ENCODE measurements at places on chromosomes 5 and 9.

GRCh38 chr5:150601491-150602345, 38.7 kb upstream of the SYNPO start:
- DNase-seq = no peak

DNA sequence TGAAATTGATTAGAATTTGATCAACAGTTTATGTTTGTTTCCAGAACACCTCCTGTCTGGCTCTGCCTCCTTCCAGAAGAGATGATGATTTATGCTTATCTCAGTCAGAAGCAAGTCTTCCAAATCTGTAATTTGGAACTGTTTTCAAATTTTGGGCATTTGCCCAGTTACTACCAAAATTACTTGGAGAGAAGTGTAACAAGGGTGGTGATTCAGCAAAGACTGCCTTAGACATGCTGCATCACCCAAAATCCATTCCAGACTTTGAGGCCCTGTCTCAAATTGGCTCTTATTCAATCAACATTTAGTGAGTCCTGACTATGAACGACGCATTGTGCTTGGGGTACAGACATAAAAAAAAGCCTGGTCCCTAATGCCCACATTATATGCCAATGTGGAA, 89.4 kb downstream of the SH3TC2 start:
- no peak for DNase-seq

- no peak for DNase-seq
These were observed 153.4 kb upstream of the POU5F2 start for GRCh38 chr5:93894601-93895354.

DNA sequence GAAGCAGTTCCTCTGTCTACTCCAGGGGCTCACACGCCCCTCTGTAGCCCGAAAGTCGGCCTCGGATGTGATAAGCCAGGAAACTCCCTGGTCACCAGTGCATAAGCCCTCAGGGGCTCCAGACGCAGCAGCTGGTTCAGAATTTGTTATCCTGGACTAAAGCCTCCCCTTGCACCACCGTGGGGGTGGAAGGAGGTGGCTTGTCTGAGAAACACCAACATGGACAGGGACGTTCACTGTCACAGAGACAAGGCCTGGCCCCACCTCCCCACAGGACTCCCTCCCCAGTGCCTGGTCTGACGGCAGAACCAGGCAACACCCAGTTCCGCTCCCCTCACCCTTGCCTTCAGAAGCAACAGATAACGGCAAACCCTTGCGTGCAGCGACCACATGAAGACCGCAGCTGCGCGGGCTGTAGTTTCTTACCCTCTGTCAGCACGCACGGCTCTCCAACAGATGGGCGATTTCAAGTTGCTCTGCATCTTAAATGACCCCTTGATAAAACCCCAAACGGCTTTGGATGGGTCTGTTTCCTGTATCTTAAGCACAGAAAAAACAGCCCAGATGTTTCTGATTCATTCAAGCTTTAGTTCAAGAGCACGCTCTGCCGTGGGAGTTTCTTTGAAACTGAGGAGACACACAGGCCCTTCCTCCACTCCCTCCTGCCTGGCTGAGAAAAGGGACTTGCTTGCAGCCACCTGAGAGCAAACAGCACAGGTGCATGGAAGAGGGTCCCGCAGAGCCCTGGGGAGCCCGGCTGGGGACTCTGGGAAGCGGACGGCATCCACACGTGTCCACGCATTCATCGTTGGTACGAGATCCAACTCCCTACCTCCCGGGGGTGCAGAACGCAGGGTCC, 44.7 kb upstream of the NKD2 start:
- DNase-seq = no peak

DNA sequence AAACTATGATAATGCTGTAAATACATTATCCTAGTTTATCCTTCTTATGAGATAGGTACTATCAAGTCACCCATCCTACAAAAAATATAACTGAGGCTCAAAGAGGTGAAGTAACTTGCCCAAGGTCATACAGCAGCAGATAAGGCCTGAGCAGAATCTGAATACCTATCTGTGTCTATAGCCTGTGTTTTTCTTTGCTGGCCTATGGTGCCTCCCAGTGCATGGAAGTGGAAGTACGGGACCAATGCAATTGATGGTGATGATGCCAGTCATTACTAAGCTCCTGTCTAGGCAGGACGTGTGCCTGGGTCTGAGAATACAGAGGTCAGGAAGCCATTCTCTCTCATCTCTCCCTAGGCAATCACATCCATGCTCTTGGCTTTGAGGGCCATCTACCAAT, 67.8 kb downstream of the FAT2 start:
- DNase-seq = no peak

- DNase-seq = no peak
These were observed 478.6 kb downstream of the CCDC171 start for GRCh38 chr9:16031486-16031885.

- DNase-seq = no peak
These were observed 18.2 kb upstream of the ZNF618 start for GRCh38 chr9:113857875-113858274.

DNA sequence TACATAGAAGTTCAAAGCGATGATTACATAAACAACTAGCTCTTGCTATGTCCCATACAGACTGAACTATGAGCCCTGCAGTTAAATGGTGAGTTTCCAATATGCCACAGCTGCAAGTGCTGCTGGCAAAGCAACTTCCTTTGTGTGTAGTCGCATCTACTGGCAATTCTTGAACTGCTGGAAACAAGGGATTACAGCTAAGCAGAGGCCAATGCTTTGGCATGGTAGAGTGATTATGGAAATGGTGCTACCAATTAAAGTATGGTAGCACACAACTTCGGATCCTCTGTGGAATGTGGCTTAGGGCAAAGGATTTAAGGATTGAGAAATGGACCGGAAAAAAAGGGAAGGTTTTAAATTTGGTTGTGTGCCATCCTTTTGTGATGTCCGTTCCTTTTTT, 856.6 kb downstream of the MAT2B start:
- DNase-seq = no peak

DNA sequence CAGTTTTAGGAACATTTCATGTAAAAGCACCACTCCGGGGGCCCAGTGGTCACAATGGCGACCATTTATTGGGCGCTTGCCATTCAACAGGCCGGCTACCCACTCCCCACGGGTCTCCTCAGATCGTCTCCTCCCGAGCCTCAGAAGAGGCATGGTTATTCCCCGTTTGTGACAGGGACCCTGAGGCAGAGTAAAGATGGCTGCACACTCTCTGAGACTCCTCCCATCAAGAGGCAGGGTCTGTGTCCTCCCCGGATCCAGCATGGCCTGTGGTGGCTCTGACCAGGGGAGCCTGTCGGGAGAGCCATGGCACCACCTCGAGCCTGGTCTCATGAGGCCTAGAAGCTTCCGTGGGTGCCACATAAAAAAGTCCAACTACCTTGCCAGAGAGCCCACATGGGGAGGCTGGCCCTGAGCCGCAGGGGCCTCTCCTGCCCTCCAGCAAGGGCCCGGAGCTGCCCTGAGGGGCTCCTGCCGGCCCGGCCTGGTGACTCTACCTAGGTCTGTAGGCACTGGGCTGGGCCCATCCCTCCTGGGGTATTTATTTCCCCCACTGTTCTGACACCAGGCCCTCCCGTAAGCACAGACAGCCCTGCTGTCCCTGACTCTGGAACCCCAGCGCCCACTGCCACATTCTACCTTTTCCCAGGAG, 90.8 kb downstream of the VAV2 start:
- DNase-seq = no peak

GRCh38 chr9:17280350-17281012, 145.6 kb downstream of the CNTLN start:
- DNase-seq = no peak

GRCh38 chr5:42950116-42950455, 90.0 kb downstream of the ANXA2R start:
- DNase-seq = no peak

DNA sequence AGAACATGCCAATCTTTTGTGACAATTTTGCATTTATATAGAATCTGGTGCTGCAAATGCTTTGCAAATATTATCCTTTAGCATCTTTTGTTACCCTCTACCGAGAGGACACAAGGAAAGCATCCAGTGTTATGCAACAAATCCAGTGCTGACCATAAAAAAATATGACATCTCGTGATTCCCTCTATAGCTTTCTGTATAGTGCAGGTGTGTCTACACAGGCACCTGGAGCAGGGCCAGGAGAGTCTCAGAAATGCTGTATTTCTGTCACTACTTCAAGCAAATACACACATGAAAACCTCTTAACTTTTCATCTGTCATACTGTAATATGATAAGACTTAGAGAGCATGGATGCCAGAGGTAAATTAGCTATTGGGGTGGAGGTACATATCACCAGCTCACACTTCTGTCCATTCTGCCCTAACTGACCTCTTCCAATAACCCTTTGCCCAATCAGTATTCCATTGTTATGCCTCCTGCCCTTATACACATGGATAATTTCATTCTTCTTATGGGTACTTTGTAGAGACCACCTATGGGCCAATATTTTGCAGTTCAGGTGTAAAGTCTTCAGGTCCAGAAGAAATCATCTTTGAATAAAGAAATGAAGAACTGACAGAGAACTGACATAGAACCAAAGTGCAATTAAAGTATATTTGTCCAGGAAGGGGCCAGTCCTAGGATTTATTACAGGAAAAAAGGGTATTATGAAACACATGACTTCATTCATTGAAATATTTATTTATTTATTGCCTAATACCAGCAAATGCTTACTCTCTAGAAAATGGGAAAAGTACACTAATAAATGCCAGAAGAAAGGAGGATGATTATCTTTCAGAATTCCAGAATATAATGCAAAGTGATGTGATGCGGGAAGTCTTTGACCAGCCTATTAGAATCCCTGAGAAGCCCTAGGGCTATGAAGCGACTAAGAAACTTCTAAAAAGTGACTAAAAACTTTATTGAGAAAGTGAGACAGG, 106.5 kb downstream of the EPB41L4A start:
- DNase-seq = no peak

- no peak for DNase-seq
These were observed 390.9 kb downstream of the LRRC70 start for GRCh38 chr5:62969409-62970120.

- no peak for DNase-seq
These were observed 584 bp downstream of the USP20 start for GRCh38 chr9:129835860-129836223.

- DNase-seq = no peak
These were observed 45.5 kb upstream of the RNU6ATAC start for GRCh38 chr9:134209731-134210311.
